ENCODE measurements at places on chromosomes 1 and 21.

DNA sequence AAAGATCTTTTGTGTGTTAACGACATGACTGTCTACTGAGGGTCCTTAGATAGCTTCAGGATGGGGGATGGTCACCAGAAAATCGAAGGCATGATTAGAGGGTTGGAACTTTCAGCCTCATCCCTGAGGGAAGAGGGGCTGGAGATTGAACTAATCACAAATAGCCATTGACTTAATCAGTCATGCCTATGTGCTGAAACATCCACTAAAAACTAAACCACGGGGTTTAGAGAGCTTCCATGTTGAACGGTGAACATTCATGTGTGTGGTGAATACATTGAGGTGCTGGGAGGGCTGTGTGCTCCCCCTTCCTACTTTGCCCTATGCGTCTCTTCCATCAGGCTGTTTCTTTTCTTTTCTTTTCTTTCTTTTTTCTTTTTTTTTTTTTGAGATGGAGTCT is 17.0 kb downstream of the RBP7 start:
- DNase-seq = no peak

DNA sequence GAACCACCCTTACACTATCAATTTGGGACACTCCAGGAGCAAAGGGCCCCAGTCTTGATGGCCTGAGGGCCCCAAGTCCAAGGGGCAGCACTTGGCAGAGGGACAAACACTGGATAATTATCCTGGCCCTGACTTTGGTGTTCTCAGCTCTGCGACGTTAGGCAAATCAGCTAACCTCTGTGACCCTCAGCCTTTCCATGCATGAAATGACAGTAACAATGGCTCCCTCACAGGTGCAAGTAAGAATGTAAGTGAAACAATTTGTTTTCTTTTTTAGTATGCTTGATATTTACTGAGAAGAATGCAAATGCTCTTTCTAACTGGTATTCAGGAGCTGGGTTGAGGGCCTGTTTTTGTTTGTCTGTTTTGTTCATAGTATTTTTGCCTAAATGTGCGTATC is 61.6 kb upstream of the PRDX6 start:
- no peak for DNase-seq

GRCh38 chr21:35113064-35113463 is 64.0 kb upstream of the RUNX1 start:
- DNase-seq = no peak

DNA sequence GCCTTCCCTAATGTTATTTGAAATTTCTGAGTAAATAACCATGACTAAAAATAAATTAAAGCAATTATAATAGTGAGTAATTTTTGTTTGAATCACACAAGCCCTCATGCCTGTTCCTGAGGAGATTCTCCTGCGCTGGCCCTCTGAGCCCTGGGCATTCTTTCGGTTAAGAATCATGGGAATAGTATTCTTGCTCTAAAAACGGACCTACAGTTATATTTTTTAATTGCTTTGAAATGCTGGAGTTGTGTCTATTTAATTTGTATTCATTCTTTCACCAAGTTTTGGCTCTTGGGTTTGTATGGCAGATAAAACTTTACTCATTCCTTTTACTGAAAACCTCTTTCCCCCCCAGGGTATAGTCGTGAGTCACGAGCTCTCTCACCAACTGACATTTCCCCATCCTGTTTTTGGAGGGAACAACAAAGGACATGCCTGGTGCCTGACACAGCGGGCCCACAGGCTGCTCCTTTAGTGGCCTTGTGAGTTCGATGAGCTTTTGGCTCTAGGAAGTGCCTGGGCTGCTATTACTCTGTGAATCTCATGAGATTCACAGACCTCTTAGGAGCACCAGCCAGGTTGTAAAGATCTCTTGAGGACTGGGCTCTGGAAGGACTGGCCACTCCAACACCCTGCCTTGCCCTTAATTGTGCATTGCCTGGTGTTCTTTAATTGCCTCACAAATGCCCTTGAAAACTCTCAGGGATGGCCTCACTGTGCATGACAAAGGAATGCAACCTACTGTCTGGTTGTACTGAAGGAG is 58.6 kb downstream of the DDR2 start:
- DNase-seq = no peak

DNA sequence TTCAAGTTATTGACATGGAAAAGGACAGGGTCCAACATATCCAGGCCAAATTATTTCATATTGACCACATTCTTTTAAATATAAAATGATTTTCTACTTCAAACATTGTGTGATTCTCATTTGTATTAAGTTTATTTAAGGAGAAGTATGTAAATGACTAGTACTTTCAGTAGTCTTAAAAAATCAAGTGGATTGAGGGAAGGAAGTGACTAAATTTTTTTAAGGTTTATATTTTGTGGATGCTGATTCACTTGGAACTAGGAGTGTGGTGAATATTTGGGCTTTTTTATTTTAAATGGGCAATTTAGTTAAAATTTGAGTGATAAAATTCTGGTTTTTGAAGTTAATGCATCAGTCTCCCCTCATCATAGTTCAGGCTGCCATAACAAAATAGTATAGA is 10.1 kb downstream of the PRRC2C start:
- DNase-seq = no peak

Measured in femur (tissue), 1 donor.